D721Med (cell line): ENCODE measurements at places on chromosomes 11 and 22.

- DNase-seq = no peak
These were observed 41.6 kb downstream of the DCUN1D5 start for GRCh38 chr11:103050351-103050750.

- peak; percentile 95 for DNase-seq
These were observed 20.0 kb downstream of the TREH start for GRCh38 chr11:118659314-118659952.

- DNase-seq = no peak
These were observed 791.7 kb downstream of the BRD1 start for GRCh38 chr22:49035818-49036457.

DNA sequence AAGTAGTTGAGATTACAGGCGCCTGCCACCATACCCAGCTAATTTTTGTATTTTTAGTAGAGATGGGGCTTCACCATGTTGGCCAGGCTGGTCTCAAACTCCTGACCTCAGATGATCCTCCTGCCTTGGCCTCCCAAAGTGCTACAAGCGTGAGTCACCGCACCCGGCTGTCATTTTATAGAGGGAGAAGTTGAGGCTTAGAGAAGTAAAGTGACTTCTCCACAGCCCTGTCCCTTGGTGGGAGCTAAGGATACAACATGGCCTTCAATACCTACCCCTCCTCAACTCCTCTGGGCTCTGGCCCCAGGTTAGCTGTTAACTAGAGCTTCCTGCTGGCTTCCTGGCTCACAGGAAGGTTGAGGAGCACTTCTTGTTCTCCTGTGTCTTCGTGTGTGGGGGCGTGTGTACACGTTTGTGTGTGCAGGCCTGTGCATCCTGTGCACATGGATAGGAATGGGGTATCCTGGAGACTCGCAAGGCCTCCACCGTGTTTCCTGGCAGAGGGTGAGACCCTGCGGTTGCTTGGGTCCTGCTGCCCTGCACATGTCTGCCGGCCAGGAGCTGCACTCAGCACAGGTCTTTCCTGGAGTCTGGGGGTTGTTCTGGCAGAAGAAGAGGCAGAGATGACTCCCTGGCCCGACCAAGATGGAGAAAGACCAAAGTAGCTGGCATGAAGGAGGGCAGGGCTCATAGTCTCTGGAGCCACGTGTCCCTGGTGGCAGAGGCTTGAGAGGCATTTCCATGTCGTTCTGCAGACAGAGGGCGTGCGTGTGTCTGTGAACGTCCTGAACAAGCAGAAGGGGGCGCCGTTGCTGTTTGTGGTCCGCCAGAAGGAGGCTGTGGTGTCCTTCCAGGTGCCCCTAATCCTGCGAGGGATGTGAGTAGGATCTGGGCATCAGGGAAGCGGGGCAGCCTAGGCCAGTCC is 2.4 kb downstream of the SIDT2 start:
- peak; percentile 73 for DNase-seq

GRCh38 chr11:17014321-17014832 is at the start of gene PLEKHA7:
Gene PLEKHA7, minus strand, starts transcription at chr11:17014414. Its CDS starts 13 bp downstream, at chr11:17014401.
- DNase-seq = peak; percentile 40

GRCh38 chr11:78424334-78425270 is 7.0 kb upstream of the GAB2 start:
- no peak for DNase-seq

- no peak for DNase-seq
These were observed 10.9 kb downstream of the RELA start for GRCh38 chr11:65651589-65652510.

- no peak for DNase-seq
These were observed 23.1 kb downstream of the PTPN5 start for GRCh38 chr11:18768472-18768901.

GRCh38 chr22:22520020-22520656 is at the start of gene ZNF280A:
Gene ZNF280A, minus strand, starts transcription at chr22:22520270. Its CDS starts 4,640 bp downstream, at chr22:22515630.
- DNase-seq = no peak

DNA sequence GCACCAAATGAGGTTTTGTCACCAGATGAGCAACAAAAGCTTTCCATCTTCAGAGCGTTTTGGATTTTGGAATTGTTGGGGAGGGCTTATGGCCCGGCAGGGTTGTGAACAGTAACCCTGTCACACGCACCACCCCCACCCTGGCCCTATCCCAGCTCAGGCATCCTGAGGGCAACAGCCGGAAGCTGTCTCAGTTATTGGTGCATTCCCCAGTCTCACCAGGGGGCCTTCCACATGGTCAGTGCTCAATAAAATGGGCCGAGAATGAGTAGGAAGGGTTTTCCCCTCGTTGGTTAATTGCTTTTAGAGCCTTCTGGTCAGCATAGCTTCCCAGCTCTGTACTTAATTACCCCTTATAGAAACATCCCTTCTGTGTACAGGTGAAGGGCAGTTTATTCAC is 46.0 kb downstream of the LRP5 start:
- DNase-seq = no peak

DNA sequence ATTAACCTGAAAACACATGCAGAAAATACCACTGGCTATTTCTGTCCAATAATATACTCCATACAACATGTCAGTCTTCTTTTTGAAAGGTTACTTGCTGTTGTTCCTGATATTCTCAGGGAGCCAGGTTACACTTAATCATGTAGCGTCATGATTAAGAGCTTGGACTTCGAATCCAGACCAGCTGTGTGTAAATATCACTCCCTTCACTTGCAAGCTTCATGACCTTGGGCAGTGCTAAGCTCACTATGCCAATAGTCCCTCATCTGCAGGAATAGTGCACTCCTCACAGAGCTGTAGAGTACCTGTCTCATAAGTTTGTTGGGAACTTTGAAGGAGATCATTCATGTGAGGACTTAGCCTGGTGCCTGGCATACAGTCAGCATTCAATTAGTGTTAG is 1.9 kb downstream of the HTR3B start:
- DNase-seq = no peak

GRCh38 chr11:122153746-122154145 is 37.7 kb upstream of the BLID start:
- DNase-seq = no peak

DNA sequence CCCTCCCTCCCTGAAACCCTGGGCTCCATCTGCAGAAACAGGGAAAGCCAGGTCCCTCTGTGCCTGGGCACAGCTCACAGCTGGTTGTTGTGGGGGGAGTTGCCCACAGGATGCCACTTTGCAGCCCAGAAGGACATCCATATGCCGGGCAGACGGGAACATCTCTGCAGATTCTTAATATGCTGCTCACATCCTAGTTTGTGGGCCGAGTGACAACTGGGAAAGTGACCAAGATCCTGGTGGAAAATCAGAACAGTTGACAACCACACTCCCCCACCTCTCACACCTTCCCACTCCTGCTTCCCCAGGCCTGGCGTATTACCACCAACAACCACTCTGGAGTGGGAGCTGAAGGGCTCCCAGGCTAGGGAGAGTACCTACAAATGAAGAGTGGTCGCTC is 7.3 kb upstream of the SCGB1A1 start:
- DNase-seq = no peak

GRCh38 chr11:35540526-35540925 is 15.1 kb upstream of the PAMR1 start:
- DNase-seq = no peak

- DNase-seq = peak; percentile 13
These were observed 680.9 kb upstream of the ANO5 start for GRCh38 chr11:21511835-21512440.

DNA sequence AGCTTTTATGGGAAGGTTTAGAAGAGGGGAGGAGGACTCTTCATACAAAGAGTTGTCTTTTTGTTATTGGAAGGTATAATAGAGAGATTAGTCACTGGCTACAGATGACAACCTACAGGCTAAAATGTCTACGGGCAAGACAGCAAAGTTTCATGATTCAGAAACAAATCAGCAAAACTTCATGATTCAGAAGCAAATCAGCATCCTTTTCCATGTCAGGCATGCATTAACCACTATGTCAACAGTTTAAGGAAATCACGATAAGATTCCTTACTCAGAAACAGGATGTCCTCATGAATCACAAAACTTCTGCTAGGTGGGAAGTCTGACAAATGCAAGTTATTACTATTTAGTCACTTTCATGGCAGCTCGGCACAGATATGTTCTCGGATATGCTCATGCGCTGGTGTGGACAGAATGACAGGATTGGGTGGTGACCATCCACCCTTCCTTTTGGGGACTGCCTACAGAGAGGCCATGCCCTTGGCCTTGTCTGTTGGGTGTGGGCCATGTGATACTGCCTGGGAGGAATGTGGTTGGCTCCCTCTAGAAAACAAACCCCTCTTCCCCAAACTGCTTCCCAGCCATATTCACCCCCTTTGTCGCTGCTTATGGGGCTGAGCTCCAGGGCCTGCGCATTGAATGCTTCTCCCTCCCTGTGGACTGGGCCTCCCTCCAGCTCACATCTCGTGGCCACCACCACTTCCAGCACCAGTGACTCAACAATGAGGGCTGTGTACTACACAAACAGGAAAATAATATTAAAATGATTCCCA is 10.1 kb downstream of the C11orf91 start:
- DNase-seq = no peak

DNA sequence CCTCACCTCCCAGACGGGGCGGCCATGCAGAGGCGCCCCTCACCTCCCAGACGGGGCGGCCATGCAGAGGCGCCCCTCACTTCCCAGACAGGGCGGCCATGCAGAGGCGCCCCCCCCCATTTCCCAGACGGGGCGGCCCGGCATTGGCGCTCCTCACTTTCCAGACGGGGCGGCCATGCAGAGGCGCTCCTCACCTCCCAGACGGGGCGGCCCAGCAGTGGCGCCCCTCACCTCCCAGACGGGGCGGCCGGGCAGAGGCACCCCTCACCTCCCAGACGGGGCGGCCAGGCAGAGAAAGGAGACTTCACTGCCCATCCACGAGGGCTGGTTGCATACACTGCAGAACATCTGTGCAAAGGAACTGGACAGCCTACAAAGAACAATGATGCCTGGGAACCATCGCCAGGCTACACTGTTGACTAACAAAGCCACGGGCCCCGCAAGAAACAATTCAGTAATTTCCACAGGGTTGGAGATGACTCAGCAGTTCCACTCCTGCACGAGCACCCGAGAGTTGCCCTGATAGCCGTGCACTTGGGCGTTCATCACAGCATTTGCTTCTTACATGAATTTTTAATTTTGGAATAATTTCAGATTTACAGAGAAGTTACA is 58.7 kb downstream of the CTTN start:
- DNase-seq = no peak

- DNase-seq = peak; percentile 44
These were observed at the start of gene PRSS23 for GRCh38 chr11:86800076-86800959. Gene PRSS23, plus strand, starts transcription at chr11:86800542. Its CDS starts 7,102 bp downstream, at chr11:86807644.

DNA sequence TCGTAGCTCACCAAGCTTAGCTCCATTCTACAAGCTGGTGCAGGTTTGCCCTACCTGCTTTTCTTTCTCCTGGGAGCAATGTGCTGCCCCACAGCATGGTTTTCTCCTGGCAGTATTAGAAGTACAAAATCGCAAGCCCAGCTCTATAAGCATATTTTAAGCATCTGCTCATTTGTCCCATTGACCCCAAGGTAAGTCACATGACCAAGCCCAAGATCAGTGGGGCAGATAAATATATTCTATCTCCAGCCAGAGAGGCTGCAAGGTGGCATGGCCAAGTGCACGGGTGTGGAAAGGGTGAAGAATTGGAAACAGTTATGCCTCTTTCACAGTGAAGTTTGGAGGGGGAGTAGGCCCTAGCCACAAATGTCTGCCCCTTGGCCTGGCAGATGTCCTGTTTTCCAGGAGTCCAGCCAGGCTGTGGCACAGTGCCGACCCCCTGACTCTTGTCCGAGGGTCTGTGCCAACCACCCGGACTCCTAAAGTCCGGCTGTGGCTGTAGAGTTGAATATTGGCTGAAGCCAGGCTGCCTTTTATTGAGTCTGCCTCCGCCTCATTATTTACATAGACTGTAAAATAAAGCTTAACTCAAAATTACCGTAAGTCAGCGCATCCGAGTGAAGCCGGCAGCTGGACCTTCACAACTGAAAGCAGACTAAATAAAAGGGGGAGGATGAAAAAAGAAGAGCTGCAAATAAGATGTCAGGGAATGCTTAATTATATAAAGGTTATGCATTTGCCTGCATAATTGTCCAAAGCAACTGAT is 165.7 kb downstream of the COMMD9 start:
- no peak for DNase-seq

- DNase-seq = no peak
These were observed 36.1 kb downstream of the RELT start for GRCh38 chr11:73412308-73412707.

DNA sequence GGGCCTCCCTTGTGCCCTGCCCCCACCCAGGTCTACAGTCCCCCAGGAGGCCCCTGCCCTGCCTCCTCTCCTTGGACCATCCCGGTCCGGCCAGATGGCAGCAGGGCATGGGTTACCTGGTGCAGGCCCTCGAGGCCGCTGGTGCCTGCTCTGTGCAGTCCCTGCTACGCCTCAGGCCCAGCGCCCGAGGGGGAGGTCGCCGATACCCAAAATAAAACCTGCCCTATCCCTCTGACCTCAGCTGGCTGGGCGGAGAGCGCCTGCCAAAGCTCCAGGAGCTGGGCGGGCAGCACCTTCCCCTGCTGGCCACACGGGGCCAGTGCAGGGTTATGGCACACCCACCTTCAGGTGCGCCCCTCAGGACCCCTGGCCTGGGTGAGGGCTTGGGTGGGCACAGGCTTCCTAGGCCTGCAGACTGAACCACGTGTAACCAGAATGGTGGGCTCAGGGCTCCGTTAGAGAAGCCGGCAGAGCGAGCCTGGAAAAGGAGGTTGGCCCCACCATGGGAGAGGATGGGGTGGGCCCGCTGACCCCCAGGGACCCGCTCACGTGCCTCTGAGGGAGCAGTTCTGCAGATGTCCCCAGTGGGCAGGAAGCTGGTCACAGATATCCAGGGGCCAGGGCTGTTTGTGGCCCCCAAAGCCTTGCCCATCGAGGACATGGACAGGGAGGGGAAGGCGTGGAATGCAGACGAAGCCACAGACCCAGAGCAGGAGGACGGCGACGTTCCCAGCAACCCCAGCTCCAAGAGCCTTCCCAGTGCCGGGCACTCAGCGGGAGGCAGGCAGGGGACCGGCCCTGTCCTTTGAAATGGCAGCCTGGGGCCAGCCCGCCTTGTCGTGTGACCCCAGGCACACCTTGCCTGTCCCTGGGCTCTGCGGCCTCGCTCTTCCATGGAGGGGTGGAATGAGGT is 1.7 kb upstream of the TNNT3 start:
- DNase-seq = no peak

DNA sequence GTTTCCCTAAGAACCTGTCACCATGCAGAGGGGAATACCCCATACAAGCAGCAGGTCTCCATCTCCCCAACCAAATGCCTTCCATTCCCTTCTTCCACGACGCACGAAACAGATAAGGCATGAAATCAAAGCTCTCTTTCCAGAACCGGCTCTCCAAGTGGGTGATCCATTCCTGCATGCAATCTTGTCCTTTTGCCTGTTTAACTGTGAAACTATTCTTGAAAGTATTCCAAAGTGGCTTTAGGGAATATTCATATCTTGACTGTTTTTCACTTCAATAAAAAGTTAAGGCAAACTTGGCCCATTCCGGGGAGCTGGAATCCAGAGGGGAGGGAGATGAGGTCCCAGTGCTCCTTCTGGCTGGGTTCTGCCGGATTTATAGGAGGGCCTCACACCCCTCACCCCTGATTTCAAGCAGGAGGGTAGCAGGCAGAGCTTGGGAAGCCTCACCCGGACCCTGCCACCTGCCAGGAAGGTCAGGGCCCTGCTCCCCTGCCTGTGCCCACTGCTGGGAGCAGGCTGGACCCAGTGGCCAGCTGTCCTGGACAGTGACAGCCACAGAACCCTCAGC is 60.9 kb downstream of the SCGB1A1 start:
- no peak for DNase-seq
